ENCODE measurements at places on chromosomes 4 and X.
A peak's percentile ranks its signal among the peaks of the same experiment; 100 is the strongest.

DNA sequence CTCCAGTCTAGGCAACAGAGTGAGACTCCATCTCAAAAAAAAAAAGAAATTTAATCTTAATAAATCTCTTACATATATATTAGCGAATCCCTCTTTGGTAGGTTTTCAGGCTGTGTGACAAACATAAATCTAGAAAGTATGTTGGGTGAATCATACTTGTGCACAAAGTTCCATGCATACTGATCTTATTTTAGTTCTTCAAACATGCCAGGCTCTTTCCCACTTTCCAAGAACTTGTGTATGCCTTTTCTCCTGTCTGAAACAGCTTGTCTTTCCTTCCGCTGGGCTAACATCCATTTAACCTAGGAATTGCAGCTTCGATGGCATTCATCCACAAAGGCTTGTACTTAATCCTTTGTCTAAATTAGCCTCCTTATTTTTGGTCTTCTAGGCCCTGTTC, 156.6 kb upstream of the CASK start:
- DNase-seq = no peak

GRCh38 chr4:1577822-1578217, 106.3 kb downstream of the FAM53A start:
- DNase-seq = no peak

GRCh38 chr4:88958080-88958479, 98.9 kb downstream of the FAM13A start:
- DNase-seq = no peak

DNA sequence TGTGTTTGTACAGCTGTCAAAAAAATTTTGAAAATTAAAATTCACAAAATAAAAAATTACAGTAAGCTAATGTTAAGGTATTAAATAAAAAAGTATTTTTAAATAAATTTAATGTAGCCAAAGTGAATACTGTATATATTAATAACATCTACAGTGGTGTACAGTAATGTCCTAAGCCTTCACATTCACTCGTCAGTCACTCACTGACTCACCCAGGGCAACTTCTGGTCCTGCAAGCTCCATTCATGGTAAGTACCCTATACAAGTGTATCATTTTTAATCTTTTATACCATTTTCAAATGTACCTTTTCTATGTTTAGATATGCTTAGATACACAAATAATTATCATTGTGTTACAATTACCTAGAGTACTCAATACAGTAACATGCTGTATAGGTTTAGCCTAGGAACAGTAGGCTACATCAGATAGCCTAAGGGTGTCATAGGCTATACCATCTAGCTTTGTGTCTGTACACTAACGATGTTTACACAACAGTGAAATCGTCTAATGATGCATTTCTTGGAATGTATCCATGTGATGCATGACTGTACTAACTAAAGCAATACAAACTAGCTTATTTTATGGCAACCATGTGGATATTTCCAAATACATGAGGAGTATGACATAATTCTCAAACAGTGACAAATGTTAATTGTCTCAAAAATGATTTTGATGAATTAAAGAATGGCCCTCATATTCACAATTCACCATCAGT, 13.7 kb downstream of the DDX60 start:
- no peak for DNase-seq

GRCh38 chr4:4852591-4853362, 6.7 kb upstream of the MSX1 start:
- DNase-seq = no peak

- peak; percentile 2 for DNase-seq
These were observed 158.7 kb downstream of the DCHS2 start for GRCh38 chr4:154332681-154333421.

- DNase-seq = no peak
These were observed 135.3 kb upstream of the IL1RAPL2 start for GRCh38 chrX:104430742-104431119.

DNA sequence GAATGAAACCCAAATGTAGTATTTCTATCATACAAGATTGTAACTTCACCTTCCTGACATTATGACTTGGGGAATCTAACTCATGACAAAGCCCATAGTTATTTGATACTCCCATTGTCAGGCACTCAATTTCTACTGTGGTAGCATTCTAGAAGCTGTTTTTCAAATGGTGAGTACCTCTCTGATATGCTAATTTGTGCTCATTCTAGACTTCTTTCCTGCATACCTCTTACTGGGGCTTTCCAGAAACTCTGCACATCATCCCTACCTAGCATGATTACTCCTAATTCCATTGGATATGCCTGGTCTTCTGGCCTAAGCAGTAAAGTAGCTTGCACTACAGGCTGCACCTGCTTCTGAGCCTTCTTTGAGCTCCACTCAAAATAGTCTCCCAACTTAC, 50.4 kb upstream of the TMEM184C start:
- no peak for DNase-seq

DNA sequence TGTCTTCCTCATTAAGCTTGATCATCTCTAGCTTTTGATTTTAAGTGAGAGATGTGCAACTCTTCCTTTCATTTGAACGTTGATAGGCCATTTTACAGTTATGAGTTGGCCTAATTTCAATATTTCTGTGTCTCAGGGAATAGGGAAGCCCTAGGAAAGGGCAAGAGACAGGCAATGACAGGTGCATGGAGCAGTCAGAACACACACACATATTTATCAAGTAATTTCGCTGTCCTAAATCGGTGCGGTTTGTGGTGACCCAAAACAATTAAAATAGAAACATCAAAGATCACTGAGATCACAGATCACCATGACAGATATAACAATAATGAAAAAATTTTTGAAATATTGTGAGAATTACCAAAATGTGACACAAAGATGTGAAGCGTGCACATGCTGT, 87.7 kb upstream of the LSM6 start:
- no peak for DNase-seq

DNA sequence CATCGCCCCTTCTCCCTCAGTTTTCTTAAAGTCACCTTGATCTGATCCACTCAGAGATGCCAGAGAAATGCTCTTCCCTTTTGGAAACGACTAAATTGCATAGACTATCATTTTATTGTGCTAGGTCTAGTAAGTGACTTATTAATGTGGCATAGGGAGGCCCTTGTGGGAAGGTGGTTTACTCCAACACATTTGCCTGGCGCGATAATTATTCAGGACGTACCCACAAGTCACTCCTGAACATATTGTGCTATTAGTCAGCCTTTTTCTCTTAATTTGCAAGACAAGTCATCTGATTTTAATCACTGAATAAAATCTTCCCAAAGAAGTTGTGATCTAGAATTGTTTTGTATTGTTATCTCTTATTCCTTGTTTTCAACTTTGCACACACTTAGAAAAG, 7.6 kb downstream of the ENPEP start:
- DNase-seq = no peak

DNA sequence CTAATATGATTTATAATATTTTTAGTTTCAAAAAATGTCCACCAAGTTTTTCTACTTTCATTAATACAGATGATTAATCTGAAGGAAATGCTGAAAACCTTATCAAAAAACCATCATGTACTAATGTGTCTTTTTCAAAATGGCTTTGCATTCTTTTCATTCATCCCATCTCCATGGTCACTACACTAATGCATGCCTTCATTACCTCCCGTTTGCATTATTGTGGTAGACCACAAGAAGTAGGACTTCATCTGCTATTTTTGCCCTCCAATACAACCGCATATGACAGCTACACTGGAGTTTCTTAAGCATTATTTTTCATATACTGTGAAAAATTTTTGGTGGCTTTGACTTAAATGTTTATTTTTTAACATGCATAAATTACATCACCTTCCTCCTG, 37.9 kb upstream of the FSTL5 start:
- DNase-seq = no peak

DNA sequence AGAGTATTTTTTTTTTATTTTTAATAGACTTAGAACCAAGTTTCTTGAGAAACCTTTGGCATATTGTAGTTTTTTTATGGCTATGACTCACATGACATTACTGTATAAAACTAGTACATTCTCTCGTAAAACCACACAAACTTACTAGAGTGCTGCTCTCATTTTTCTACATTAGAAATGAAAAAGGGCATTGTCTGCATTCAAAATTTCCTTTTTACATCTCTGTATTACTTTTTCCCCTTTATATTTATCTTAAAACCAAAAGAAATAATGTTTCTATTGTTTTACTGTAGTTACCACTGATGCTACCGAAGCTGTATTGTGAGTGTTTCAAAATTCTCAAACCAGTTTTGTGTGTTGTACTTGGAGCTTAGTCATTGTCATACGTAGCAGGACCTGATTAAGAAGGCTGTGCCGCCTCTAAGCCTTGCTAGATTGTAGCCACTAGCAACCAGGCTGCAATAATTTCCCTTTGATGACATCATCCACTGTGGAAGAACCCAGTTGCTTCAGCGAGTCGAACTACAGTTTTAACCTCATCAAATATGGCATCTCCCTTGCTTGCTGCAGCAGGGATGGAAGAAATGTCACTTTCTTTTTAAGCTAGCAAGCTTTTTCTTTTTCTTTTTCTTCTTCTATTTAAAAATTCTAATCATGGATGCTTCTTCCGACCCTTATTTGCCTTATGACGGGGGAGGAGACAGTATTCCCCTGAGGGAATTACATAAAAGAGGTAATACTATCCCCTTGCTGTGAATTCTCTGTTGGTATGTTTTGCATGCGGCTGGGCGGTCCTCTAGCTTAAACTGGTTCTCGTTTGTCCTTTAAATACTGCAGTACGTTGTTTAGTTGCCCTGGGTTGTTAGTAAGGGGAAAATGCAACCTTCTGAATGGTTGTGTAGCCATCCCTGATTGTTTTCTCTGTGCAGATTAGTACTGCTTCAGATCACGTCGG, 39.6 kb downstream of the CLCN3 start:
- peak; percentile 26 for DNase-seq

- no peak for DNase-seq
These were observed 102.0 kb downstream of the FNIP2 start for GRCh38 chr4:158870626-158871334.

- DNase-seq = peak; percentile 71
These were observed at the start of gene MTM1 for GRCh38 chrX:150568320-150569154. MTM1 (plus strand) TSS chrX:150568621; CDS start chrX:150592615, 23,994 bp downstream.

DNA sequence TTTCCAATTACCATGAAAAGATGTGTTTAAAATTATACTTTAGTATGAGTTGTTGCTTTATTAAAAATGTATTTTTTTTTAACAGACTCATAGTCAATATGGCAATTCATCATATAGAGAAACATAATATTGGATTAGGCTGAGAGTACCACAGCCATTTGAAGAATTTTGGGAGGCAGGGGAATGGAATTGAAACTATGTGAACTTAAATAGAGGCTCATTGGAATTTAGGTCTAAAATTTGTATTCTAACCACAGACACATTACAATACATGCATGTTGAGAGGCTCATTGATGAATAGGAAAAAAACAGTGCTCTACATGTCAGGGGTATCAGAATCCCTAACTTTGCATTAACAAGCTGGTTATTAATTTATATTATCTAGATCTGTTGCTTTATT, 269.6 kb downstream of the DKK2 start:
- no peak for DNase-seq

DNA sequence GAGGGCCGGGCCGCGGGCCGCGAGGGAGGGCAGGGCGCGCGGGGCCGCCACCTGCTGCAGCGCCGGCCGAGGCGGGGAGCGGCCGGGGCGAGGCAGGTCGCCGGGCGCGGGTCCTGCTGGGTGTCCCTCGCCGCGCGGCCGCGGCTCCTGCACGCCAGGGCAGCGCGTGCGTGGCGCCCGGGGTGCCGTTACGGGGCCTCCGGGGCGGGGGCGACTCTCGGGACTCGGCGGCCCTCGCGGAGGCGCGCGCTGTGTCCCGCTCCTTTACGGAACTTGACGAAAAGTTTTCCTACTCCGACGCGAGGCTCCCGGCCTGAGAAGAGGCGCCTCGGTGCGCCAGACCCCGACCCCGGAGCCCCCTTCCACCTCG, 329 bp downstream of the TBC1D14 start:
- no peak for DNase-seq
